ENCODE measurements at places on chromosomes 16 and 17.

GRCh38 chr17:61076621-61077031, 323.0 kb upstream of the TBX2 start:
- no peak for DNase-seq

DNA sequence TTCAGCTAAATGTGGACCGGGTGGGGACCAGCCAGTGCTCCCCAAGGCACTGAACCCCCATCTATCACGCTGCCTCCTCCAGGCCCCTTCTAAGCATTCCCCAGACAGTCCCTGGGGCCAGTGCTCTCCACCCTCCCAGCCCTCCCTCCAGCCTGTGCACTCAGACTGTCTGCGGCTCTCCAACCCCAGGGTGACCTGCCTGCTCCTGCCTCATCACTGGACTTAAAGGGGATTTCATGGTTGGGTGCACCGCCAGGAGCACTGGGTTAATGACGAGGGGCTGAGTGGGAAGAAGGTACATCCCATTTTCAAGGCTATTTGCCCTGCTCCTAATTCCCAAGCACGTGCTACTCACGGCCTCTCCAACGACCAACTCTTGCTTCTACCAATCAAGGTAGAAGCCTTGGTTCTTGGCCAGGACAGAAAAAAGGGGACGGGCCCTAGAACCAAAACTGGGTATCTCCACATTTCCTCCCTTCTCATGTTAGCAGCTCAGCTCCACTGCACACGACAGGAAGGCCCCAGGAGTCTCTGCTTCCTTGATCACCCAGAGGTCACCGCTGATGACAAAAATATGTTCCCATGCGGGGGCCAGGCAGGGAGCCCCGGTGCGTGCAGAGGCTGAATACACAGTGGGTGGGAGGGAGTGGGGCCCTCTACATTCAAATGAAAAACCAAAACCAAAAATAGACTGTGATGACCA, 3.5 kb upstream of the ABR start:
- DNase-seq = no peak

GRCh38 chr16:68893710-68894705, 50.7 kb downstream of the TANGO6 start:
- no peak for DNase-seq

DNA sequence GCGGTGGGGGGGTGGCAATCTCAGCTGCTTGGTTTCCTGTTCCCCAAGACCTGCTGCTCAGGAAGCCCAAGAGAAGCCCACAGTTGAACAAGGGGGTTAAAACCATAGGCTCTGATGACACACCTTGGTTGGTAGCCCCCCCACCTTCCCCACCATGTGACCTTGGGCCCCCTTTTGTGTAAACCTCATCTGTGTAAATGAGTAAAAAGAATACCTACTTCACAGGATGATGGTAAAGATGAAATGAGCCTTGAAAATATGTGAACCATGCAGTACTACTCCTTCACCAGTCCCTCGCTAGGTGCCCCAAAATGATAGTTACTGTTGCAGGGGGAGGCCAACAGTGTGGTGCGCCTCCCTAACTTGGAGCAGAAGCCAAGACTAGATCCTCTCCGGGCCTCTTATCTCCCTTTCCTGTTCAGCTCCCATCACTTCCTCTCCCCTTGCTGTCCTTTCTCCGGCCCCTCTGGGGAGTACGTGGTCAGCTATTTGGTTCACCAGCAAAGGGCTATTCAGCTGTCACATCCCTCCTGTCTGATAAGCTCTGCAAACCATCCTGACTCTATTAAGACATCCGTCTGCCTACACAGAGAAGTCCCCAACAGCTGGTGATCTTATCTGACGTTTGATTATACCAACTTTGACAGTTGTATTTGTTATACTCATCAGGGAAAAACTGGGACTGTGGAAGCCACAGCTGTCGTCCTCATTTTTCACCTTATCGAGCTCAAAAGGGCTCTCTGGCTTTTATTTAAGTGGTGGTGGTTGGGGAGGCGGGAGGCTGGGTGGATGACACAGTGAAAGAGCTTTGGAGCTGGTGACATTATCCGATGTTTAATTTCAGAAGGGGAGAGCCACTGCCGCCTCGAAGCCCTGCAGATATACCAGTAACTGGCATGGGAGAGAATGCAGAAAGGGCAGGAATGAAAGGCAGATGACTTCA, 19.9 kb downstream of the DCAKD start:
- DNase-seq = no peak

DNA sequence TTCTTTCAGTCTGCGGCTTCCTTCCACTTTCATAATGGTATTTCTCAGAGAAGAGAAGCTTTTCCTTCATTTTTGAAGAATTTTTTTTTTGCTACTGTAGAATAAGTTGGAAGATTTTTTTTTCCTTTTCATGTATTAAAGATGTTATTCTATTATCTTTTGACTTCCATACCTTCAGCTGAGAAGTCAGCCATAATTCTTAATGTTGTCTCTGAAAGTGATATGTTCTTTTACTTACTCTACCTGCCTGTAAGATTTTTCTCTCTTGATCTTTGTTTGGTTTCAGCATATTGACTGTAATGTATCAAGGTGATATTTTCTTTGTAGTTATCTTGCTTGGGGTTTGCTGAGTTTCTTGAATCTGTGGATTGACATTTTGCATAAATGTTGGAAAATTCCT, 143.5 kb upstream of the TOX3 start:
- DNase-seq = no peak

- no peak for DNase-seq
Measured at GRCh38 chr17:861364-861763, 79.2 kb downstream of the MRM3 start.

- DNase-seq = no peak
Measured at GRCh38 chr17:49576088-49576916, 631 bp downstream of the NXPH3 start.

- no peak for DNase-seq
Measured at GRCh38 chr16:69365901-69366300, 14.3 kb upstream of the TMED6 start.

DNA sequence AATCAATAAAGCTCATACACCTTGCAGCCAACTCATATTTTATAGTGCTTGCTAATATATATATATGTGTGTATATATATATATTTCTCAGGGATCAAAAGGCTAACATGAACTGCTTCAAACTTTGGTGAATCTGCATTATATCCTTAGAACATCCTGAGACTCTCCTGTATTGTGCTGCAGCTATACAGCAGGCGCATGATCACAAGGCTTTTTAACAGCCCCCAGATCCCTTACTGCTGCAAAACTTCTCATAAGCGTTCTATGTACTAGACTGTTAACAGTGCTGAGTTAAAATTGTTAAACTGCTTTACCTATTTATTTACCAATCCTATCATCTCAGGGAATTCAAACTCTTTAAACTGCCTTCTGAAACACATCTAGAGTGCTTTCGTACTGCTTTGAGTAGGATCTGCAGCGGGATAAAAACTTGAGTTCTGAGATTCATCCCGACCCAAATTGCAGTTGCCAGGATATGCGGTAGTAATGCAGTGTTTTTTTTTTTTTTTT, 1.3 kb downstream of the GPATCH8 start:
- no peak for DNase-seq

DNA sequence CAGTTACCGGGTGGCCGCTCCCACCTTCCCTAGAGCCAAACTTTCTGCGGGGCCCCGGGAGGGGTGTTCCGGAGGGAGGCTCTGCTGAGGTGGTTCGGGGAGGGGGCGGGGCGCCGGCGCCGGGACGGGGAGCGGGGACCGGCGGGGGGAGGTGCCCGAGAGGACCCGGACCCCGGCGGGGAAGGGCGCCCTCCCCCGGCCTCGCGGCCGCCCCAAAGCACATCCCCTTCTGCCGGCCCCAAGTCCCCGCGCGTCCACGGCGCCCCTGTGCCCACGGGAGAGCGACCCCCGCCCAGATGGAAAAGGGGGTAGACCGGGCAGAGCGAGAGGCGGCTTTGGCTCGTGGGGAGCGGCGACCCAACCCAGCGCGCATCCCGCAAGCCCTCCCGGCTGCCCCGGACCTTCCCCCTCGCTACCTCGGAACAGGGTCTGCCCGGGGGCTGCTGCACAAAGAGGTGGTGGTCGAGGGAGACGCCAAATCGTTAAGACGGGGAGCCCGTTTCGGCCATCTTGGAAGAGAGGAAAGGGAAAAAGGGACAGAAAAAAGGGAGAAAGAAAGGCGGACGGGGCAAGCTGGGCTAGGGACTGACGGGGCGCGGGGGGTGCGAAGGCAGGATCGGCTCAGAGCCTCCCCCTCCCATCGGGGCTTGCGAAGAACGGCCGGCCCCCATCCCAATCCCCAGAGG, 530 bp downstream of the PCGF2 start:
- no peak for DNase-seq

DNA sequence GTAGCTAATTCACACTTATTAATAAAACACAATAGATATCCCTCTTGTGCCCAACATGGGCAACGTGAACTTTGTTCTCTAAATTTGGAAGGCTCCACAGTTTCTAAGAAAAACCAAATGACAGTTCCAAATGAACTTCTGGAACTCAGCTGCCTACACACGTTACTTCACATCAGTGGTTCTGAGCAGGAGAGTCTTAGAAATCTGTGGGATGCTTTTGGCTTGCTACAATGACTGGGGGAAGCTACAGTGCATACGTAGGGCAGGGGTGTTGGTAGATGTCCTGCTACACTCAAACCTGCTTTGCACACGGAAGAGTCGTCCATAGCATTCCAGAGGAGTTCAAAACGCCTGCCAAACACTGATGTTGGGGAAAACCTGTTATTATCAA, 8.0 kb downstream of the TXNDC11 start:
- no peak for DNase-seq

DNA sequence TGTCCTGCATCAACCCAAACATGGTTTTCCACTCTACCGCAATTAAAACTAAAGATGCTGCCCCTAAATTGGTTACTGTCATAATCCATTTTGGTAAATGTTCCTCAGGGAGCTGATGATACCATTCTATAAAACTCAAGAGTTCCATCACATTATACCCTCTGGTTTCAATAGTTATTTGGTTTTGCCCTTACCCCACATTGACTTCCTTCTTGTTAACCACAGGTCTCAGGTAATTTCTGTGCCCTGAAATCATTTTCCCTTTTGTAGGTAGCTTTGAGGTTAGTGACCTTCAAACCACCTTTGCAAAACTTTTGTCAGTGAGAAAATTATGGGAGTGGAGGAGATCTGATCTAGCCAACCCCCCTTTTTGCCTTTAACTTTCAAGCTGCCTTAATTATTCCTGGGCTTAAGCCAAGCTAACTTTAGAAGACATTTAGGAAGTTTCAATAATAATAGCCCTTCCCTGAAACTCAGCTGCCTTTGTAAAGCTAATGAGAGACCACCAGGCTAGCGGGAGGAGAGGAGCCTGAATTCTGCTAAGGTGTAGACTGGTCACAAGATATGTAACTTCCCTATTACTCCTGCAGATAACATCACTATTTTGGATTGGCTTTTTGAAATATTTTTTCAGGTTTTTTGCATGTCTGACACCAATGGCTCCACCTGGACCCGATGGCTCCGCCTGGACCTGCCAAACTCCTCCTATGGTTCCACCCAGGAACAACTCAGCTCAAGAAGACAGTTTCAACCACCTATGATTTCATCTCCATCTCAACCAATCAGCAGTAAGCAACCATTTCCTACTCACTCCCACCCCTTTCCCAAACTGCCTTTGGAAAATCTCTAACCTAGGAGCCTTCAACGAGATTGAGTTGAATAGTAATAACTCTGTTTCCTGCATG, 224.9 kb downstream of the HS3ST3B1 start:
- no peak for DNase-seq

DNA sequence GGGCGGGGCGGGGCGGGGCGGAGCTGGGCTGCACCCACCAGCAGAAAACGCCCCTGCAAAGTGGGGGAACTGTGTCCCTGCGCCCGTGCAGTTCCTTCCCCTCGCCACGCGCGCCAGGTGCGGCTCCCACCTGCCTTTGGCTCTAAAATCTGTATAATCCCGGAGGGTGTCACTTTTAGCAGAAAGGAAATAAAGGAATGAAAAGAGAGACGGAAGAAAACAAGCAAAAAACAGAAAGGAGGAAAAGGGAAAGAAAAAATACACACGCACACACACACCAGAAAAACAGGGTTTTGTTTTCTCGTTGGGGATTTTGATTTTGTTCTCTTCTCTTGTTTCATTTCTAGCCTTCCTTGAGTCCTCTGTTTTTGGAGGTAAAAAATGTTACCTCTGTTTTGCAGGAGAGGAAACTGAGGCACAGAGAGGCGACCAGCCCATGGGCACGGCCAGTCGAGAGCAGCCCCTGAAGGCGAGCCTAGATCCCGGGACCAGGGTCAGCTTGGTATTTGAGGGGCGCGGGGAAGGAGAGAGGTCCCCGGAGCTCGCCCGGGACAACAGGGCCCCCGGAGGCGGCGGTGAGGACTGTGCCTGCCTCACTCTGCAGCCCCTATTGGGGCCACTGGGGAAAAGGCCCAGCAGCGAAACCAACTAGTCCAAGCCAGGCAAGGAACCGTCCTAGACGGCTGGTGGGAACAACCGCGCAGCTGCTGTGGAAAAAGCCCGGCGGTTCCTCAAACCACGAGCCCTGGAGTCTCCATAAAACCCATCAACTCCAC, 594 bp upstream of the CARHSP1 start:
- DNase-seq = no peak

GRCh38 chr17:633641-634101, 81.0 kb downstream of the VPS53 start:
- no peak for DNase-seq

DNA sequence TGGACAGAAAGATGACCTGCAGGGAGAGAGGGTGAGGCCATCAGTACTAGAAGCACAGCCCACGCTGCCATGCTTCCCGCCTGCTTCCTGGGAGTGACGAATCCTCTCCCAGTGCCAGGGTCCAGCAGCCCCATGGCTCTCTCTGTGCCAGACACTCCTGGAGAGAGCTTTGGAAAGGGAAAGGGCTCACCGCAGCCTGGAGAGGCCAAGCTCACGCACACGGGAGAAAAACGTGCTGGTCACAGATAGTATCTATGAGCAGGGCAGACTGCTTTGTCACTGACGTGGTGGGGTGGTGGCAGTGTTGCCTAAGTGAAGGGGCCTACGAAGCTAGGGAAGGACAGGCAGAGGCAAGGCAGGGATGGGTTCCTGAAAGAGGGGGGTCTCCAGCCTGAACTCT, 5.4 kb downstream of the WBP2 start:
- DNase-seq = no peak

DNA sequence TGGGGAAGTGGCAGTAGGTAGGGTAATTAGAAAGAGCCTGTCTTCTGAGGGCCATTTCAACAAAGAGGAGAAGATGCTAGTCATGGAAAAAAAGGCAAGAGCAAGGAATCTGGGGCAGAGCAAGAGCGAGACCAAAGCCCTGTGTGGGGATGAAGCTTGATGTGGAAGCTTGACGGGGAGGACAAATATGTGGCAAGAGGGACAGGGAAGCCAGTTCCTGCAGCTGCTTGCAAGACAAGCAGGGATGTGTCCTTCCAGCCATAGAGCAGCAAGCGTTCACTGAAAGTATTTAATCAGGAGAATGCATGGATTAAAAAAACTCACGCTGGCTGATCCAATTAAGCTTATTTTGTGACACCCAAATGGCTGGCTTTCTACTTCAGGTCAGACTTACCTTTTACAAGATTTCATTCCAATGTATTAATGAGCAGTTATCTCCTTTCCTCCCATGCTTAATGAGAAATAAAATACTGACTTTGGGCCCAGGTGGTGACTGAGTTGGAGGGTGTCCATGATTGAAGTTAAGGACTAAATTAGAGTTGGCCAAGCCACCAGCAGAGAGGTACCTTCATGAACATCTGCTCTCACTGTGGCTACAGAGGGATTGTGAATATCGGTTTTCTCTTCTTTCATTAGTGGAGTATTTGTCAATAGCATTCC, 76.8 kb downstream of the ABCA8 start:
- DNase-seq = no peak

- no peak for DNase-seq
Measured at GRCh38 chr17:45722161-45722560, 62.0 kb upstream of the CRHR1 start.
